ENCODE measurements at places on chromosomes 13 and 19.

DNA sequence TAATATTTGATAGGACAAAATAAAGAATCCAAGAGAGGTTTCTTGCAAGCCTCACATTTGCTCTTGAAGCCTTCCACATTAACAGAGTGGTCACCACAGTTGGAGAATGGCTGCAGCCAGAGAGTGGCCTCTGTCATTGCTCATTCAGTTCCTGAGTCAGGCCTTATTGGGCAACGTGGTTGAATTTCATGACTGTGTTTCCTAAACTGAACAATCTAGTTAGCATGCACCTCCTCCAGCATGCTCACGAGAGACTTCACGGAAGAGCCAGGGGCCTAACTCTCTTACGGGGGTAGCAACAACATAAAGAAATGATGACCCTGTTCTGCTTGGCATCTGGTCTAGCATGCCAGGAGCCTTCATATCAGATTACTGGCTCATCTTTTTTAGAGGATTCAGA, 9.6 kb upstream of the UBL3 start:
- no peak for DNase-seq

GRCh38 chr13:111429064-111429558, 108.7 kb downstream of the TEX29 start:
- DNase-seq: no peak

GRCh38 chr19:33273065-33273736, 29.1 kb downstream of the CEBPA start:
- DNase-seq: no peak

DNA sequence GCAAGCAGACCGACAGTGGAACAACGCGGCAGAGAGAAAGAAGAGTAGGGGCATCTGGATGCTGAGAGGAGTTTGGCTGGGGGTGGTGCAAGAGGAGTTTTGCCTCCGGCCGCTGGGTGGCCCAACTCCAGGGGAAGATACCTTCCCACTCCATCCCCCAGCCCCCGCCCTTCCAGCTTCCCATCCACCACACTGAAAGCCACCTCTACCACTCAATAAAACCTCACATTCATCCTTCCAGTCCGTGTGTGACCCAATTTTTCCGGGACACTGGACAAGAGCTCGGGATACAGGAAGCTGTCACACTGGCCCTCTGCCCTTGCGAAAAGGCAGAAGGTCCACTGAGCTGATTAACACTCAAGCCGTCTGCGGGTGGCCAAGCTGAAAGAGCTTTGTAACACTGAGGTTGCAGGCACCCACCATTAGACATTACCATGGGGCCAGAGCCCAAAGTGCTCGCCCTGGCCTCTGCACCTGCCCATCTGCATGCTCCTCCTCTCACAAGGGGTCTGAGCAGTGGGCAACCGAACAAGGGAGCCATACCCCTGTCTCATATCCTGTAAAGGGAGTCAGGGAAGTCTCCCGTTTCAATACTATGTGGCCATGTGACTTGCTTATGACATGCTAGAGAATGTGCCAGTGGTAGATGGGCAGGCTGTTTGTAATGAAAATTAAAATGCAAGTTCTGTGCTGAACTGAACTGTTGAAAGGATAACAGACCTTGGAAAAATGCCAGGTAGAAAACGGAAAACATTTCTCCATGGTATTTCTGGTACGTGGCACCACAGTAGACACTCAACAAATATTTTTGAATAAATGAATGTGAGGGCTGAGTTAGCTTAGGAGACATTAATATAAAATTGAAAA, 205.1 kb upstream of the STARD13 start:
- no peak for DNase-seq

- no peak for DNase-seq
These were observed 31.7 kb upstream of the PCDH8 start for GRCh38 chr13:52879950-52880741.

GRCh38 chr13:60174113-60174512, 10.4 kb upstream of the DIAPH3 start:
- no peak for DNase-seq

- DNase-seq: no peak
These were observed 34.8 kb downstream of the FOXO1 start for GRCh38 chr13:40631605-40632004.

DNA sequence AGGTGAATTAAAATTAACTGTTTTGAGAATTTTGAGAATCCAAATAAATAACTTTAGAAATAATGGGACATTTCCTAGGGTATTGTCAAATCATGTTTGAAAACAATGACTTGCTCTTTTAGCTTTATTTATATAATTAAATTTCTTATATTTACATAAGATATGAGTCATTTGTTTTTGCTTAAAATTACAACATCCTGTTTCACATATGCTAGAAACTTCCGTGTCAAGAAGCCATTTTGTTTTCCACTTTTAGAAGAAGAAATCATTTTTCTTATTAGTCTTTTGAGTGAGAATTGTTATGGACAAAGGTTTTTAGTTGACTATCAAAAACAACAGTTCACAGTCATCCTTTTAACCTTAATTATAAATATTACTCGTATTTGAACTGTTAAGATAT, 48.2 kb downstream of the DPY19L3 start:
- DNase-seq: no peak

DNA sequence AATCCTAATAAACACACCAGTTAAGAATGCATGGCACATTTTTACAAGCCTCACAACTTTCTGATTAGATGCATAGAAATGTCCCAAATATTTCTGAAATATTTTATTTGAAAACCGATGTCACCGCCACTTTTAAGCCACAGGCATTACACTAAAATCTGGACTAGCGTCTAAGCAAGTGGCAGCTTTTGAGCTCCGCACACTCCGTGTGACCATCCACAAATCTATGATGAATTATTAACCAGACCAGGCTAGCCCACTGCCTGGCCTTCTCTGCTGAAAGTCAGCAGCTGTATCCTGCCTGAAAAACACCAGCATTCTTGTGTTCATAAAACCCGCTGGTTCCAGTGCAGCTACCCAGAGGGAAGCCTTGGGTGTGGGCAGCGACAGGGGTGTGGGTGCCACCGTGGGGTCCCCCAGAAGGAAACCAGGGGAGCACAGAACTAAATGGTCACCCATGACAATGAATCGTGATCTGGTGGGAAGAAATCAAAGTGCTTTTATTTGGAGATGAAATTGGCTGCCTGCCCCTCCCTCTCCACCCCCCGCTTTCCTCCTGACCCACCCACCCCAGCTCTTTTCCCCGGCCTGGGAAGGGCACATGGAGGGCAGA, 13.8 kb downstream of the RASA3 start:
- no peak for DNase-seq

DNA sequence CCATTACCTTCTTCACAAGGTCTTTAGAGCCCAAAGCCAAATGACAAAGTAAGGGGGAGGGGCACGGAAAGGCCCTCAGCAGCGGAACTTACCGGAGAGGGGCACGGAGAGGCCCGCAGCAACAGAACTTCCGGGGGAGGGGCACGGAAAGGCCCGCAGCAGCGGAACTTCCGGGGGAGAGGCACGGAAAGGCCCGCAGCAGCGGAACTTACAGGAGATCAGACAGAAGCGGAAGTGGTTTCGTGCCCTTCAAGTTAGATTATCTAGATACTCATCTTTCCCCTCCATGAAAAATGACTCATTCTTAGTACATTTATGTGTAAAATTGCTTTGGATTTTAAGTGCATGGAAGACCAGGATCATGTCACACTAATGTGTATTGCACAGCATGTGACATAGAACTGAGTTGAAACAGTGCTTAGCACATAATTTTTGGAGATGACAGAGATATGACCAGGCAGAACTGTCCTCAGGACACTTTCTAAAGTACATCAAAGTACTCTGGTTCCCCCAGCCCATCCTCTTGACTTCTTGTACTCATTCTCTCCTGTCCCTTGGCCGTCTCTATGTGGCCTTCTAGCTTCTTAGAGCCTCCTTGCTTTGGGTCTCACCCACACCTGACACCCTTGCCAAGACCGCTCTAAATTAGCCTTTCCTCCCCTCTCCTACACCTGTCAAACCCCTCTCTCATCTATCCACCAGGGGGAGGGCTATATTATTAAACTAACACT, 25.7 kb upstream of the TPTE2 start:
- no peak for DNase-seq

GRCh38 chr19:17846146-17846545, 1.6 kb downstream of the JAK3 start:
- DNase-seq: no peak

GRCh38 chr19:3129112-3129511, 6.7 kb upstream of the GNA15 start:
- DNase-seq: no peak

GRCh38 chr19:36032251-36033104, at the start of gene CLIP3:
CLIP3 (minus strand) TSS chr19:36032873; CDS start chr19:36032357, 516 bp downstream.
- no peak for DNase-seq

GRCh38 chr19:3785451-3785937, 687 bp downstream of the MATK start:
- no peak for DNase-seq

GRCh38 chr19:4654437-4655361, 15.4 kb downstream of the TNFAIP8L1 start:
- no peak for DNase-seq

DNA sequence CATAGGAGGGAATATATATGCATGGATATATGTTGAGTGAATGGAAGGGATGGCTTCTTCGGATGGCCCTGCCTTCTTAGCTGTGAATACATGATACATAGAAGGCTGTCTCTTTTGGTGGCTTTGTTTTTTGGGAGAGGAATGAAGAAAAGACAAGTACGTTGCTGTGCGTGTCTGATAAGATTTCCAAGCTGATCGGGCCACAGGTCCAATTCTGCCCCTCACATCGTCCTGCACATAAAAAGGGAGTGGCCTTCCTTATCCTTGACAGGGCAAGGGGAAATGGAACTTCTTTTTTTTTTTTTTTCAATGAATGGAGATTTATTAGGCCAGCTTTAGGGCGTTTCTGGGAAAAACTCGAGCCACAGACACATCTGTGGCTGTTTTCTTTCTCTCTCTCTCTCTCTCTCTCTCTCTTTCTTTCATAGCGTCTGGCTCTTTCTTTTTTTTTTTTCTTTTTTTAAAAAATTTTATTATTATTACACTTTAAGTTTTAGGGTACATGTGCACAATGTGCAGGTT, 103.8 kb upstream of the SPATA13 start:
- no peak for DNase-seq

GRCh38 chr19:41877916-41878905, 1.1 kb downstream of the CD79A start:
- no peak for DNase-seq

GRCh38 chr19:17866312-17866963, 5.3 kb upstream of the SLC5A5 start:
- DNase-seq: no peak

DNA sequence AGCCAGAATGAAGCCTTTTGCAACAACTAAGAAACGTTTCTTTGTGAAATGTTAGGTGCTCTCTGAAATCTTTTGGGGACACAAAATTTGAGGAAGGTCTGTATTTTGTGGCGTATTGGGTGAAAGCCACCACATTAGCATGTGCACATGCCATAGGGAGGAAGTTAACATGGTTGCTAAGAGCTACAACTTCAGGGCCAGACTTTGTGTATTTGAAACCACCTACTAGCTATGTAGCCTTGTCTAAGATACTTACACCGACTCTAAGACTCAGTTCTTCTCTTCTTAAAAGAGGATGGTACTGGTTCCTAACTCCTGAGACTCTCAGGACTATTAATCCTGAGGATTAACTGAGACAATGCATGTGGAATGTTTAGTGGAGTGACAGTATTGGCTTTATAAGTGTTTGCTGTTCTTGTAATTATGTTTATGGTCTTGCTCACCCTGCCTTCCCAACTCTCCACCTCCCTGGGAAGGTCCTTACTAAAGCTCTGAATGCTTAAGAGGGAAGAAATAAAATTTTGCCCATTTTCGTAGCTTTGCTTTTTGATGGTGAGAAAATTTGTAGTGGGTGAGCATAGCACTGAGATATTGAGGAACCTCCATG, 15.5 kb downstream of the SERP2 start:
- no peak for DNase-seq

DNA sequence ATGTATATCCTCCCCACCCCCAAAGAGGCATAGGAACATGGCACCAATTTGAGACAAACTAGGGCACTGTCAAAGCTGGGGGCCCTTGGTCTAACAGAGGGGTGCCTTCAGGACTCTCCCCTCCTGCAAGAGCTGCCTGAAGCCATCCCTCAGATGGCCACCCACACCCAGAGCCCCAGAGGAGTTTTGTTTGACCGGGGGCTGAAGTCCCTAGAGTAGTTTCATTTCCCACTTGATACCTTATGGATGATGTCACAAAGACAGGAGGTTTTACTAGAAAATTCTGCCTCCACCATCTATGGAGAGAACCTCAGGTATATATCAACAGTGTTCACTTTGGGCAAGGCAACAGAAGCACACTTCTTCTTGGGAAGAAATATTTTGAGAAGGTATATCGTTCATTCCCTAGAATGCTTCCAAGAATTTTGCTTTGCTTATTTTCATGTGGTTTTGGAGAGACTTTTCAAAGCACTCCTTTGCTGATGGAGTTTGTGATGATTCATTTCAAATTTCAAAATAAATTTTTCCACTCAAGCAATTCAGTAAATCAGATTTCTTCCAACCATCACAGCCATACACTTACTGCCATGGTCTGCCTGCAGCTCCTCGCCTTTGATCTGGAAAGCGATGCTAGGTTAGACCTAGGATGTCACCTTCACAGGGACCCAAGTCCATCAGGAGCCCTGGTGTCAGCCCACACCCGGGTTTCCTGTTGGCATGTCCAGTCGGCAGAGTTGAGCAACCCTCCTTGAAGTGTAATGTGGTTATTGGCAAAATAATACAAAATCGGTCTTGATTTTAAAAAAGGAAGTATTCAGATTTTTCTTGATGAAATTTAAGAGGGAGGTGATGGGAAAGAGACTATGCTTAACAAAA, 207.0 kb downstream of the SHISA2 start:
- DNase-seq: no peak

DNA sequence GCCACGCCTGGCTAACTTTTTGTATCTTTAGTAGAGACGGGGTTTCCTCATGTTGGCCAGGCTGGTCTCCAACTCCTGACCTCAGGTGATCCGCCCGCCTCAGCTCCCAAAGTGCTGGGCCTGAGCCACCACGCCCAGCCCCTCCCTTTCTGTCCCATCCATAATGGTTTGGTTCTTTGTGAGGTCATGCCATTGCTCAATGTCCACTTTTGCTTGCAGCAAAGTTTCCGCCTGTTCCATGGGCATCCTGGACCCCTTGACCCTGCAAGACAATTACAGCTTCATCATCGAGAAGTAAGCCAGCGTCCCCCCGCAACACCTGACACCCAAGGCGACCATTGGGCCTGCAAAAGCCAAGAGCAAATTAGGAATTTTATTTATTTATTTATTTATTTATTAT, 16.6 kb downstream of the PRR22 start:
- no peak for DNase-seq

Measured in Panc1 (cell line).